Inflammatory macrophage (primary cell): ENCODE measurements at places on chromosomes 11 and 22.
A peak's percentile ranks its signal among the peaks of the same experiment; 100 is the strongest.

DNA sequence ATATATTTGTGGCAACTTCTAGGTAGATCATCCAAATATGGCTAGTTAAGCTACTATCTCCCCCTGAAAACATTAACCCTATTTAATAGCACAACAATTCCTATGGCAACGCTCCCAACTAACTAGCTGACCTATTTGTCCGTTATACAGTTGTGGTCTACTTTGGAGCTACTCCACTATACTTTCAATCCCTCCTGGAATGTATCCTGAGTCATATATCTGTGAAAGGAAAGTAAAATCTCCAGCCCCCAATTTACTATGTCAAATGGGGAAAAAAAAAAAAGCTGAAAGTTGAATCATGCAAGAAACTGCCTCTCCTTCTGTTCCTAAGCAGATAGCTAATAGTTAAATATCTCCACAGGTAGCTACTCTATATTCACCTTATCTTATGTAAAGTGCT lies 128.5 kb downstream of the CD44 start:
- DNase-seq, result no peak

- DNase-seq, result peak; percentile 18
Observed at GRCh38 chr22:50599816-50600455, 657 bp upstream of the MAPK8IP2 start.

- DNase-seq, result no peak
Observed at GRCh38 chr11:14235701-14236100, 123.3 kb downstream of the RRAS2 start.

DNA sequence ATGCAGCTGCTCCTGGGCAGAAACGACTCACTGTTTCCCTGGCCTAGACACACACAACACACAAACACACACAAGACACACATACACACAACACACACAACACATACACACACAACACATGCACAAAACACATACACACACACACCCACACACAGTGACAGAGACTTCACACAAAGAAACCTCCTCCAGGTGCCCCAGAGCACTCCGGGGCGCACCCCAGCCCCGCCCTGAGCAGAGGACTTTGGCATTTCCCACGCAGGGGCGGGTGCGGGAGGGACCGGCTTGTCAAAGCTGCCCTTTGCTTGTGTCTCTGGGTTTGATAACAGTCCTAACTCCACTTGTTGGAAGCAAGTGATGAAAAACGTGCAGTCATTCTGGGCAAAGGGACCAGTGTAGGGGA lies 6.5 kb downstream of the APOBEC3A start:
- no peak for DNase-seq

DNA sequence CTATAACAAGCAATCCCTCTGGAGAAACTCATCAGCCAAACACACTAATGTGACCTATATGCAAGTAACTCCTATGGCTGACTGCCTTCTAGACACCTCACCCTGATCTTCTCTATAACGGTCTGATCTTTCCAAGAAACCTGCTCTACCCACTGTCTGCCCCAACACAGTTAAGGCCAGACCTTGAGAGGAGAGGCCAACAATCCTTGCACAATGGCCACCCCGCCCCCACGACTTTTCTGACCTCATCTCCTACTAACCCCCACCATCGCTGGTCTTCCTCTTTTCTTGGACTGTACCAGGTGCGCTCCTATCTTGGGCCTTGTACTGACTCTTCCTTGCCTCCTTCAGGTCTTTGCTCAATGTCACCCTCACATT lies 12.5 kb downstream of the HIRA start:
- peak; percentile 54 for DNase-seq

GRCh38 chr11:69010964-69011623 lies 2.0 kb downstream of the MRGPRF start:
- peak; percentile 82 for DNase-seq

- peak; percentile 13 for DNase-seq
Observed at GRCh38 chr11:129278586-129279319, 86.6 kb upstream of the ARHGAP32 start.

- DNase-seq, result no peak
Observed at GRCh38 chr11:29773656-29774264, 243.1 kb downstream of the KCNA4 start.

GRCh38 chr11:102813484-102813883 lies 15.5 kb upstream of the MMP1 start:
- DNase-seq, result no peak

DNA sequence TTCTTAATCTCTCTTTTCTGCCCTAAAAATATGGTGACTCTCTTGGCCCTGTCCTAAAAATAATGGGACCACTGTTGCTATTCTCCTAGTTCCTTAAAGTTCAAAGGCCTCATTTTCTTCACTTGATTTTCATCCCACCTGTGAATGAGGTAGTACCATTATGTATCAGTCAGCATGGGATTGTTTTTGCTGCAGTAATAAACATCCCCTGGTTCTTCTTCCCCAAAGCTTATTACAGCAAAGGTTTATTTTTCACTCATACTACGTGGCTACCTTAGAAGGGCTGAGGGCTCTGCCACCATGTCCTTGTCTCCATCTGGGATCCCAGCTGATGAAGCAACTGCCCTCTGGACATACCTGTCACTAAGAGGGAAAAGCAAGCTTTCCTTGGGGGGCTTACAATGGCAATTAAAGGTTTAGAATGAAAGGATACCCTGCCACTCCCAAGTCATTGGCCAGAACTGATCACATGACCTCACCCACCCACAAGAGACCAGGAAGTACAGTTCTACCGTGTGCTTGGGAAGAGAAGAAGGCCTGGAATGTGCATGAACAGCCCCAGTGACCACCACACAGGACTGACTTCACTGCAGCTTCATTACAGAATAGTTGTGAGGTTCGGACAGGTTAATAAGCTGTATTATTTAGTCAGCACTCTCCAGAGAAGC lies 7.8 kb downstream of the TTC38 start:
- DNase-seq, result no peak

DNA sequence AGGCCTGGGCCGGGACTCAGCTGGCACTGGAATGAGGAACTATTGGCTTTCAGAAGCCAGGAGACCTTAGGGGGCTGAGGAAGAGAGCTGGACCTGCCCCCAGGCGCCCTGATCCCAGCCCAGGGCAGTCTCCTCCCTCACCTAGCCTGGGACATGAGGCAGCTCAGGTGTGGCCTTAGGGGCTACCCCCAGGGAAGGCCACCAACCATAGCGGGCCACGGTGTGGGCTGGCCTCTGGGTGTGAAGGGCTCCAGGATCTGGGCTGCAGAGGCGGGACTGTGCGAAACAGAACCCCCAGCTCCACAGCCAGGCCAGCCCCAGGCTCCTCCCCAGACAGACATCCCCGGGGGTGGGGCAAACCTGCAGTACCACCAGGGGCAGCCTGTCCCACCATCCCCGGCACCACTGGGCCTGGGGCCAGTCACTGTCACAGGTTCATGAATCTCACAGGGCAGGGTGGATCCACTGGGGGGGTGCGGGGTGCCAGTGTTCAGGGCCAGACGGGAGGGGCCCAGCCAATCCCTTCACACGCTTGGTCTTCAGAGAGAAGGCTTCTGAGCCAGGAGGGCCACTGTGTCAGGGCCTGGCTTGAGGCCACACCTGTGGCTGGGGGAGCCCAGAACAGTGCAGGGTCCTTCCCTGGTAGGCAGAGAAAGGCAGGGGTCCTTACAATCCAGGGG lies 3.5 kb downstream of the PLXNB2 start:
- peak; percentile 72 for DNase-seq

- no peak for DNase-seq
Observed at GRCh38 chr22:41846268-41846987, 13.5 kb downstream of the SREBF2 start.
